Tibial nerve (tissue), 4 donors: ENCODE measurements at places on chromosomes 6 and 20.

- DNase-seq = no peak
Observed at GRCh38 chr20:19317237-19318069, 105.0 kb downstream of the SLC24A3 start.

- DNase-seq = no peak
Observed at GRCh38 chr6:7914991-7915789, 4.6 kb upstream of the TXNDC5 start.

DNA sequence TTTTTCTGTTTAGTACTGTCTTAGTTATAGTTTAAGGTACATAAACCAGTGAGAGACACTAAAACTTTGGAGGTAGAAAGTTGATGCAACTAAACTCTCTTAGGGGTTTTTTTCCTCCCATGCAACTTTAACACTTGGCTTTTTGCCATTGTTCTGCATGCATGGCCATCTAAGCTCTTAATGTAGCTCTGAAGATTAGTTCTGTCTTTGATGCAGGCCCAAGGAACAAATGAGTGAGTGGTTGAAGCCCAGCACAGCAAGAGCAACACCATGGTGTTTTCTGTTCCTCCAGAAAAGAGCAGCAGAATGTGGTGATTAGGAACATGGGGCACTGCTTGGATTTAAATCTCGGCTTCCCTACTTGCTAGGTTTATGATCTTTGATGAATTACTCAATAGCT is 89.3 kb downstream of the L3MBTL3 start:
- DNase-seq = no peak

- no peak for DNase-seq
Observed at GRCh38 chr20:11922561-11922960, 4.9 kb downstream of the BTBD3 start.

- no peak for DNase-seq
Observed at GRCh38 chr20:53255102-53255710, 283.0 kb downstream of the TSHZ2 start.

GRCh38 chr20:45318386-45318939 is 10.4 kb upstream of the MATN4 start:
- DNase-seq = no peak

DNA sequence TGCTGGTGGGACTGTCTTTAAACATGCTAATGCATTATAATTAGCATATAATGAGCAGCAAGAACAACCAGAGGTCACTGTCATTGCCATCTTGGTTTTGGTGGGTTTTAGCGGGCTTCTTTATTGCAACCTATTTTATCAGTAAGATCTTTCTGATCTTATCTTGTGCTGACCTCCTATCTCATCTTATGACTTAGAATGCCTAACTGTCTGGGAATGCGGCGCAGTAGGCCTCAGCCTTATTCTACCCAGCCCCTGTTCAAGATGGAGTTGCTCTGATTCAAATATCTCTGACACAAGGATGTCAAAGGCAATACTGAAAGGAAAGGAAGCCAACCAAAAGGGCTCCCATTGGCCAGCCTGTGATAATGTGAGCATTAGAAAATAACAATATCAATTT is 29.8 kb upstream of the SEC63 start:
- no peak for DNase-seq

DNA sequence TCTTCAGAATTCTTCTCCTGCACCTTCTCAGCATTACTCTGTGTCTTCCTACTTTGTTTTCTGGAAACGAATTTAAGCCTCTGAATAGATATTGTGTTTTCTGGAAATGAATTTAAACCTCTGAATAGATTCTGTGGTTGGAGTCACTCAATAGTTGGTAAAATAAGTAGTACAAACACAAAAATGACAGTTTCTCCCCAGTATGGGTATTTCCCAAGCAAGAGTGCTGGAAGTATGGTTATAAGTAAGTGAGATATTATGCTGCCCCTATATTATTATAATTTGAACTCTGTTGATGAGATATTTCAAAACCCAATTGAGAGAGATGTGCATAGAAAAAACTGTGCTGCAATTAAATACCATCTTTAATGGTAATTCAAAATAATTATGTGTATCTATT is 94.9 kb downstream of the TINAG start:
- DNase-seq = no peak

- DNase-seq = peak; percentile 85
Observed at GRCh38 chr6:31493875-31494694, 3.9 kb upstream of the MICB start.

GRCh38 chr6:157768863-157769551 is 54.0 kb upstream of the SNX9 start:
- no peak for DNase-seq

GRCh38 chr20:16693278-16693677 is 36.5 kb upstream of the SNRPB2 start:
- no peak for DNase-seq

DNA sequence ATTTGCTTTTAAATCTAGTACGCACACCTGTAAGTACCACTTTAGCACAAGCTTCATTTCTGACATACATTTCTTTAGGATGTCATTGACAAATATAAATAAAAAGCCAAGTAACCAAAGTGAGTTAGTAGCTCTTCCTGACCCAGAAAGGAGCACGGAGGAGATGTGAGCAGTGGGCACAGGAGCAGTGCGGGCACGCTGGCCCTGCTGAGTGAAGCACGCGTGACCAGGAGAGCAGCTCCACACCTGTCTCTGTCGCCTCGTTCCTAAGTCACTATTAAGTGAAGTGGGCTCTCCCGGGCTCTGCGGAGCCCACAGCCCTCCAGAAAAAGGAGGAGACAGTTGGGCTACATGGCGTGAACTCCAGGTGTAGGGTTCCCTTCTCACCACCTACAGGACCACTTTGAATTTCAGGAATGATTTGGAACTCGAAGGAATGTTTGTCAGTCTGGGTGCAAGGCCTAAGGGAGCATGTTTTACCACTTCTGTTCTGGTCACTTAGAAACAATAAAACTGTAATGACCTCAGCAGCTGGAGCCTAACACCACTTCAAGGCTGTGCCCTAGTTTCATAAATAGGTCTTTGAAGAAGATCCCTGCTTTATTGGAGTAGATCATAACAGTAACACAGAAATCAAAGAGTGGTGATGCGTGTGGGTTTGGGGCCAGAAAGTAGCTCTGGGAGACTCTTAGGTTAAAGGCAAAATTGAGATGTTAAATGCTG is 95.9 kb downstream of the FAM120B start:
- no peak for DNase-seq

- DNase-seq = no peak
Observed at GRCh38 chr6:3949521-3949920, 100.3 kb downstream of the FAM50B start.
